ENCODE measurements at places on chromosomes 7 and 10.

- DNase-seq = no peak
Measured at GRCh38 chr7:120869700-120870099, 11.8 kb upstream of the TSPAN12 start.

- DNase-seq = no peak
Measured at GRCh38 chr10:31897506-31897905, 31.1 kb downstream of the ARHGAP12 start.

DNA sequence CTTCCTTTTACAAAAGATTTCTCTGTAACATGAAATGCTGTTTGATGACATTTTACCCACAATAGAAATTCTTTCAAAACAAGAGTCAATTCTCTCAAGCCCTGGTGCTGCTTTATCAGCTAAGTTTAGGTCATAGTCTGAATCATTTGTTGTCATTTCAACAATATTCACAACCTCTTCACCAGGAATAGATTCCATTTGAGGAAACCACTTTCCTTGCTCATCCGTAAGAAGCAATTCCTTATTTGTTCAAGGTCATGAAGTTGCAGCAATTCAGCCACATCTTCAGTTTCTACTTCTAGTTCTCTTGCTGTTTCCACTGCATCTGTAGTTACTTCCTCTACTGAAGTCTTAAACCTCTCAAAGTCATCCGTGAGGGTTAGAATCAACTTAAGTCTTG lies 315.3 kb downstream of the TYW1 start:
- no peak for DNase-seq

DNA sequence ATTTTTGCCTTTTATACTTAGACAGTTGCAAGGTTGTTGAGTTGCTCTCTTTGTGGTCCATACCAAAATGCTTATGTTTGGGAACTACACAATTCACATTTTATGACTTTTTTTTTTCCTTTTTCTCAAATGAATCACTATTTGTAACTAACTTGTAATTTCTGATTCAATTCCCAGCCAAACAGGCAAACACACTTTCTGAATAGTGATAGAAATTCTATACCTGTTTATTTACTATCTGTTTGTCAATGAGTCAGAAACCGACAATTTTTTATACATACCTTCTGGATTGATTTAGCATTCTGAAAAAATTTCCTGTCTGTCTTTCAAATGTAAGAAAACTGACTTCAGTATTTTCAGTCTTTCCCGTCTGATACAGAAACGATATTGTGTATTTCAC lies 69.1 kb downstream of the MBL2 start:
- DNase-seq = no peak

GRCh38 chr7:107564553-107565298 lies 955 bp downstream of the DUS4L start:
- DNase-seq = no peak

GRCh38 chr7:1696671-1697498 lies 26.8 kb downstream of the ELFN1 start:
- DNase-seq = no peak

DNA sequence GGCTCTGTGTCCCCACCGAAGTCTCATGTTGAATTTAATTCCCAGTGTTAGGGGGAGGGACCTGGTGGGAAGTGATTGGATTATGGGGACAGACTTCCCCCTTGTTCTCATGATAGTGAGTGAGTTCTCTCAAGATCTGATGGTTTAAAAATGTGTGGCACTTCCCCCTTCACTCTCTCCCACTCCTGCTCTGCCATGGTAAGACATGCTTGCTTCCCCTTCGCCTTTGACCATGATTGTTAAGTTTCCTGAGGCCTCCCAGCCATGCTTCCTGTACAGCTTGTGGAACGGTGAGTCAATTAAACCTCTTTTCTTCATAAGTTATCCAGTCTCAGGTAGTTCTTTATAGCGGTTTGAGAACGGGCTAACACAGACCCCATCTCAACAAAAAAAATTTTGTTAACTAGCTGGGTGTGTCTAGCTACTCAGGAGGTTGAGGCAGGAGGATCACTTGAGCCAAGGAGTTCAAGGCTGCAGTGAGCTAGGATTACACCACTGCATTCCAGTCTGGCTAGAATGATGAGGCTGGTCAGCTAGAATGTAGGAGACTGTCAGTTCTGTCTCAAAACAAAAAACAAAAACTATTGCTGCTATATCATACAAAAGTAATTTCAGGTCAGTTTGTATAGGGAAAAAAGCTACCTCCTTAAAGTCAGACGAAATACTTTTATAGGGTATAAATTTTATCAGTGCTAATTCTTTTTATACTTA lies 57.7 kb downstream of the ATAD1 start:
- DNase-seq = no peak

DNA sequence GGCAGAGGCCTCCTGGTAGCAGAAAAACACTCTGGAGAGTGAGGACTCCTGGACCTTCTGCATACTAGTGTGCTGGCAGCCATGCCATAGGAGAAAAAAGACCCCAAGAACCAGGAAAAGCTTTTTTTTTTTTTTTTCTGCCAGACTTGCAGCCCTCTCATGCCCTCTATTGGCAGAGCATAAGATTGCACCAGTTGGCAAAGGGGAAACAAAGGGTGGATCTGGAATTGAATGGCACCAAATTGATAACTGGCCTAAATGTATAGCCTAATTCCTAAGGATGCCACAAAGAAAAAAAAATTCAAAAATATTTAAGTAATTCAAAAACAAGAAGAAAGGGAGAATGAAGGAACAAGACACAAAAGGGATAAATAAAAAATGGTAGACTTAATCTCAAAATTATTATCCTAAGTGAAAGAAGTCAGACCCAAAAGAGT lies 112.5 kb upstream of the GHITM start:
- peak; percentile 10 for DNase-seq

DNA sequence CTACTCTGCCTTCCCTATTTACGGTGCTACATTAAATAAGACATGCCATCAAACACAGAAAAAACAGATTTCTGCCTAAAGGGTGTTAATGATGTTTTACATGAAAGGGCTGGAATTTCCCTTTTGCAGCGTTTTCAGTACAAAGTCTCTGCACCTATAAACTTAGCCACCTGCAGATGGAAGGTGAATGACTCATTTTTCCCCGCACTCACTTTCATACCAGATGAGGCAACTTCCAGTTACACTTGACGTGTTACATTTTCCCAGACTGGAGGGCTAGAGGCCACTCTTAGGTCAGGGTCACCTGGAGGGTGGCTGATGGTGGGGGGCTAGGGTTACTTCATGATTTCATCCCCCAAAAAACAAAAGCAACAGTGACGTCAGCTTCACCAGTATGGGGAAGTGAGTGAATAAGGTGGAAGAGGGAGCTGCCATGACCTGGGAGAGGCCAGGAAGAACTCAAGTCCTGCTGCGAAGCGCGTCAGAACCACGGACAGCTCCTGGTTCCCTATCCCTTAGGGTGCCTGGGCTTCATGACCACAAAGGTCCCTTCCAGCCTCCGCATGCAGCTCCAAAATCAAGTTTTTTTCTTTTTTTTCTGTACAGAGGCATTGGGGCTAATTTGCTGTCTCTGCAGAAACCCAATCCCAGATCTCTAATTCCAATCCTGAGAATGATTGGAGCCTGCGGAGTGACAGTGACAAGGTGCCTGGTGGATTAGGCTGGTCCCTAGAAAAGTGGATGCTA lies 94.0 kb downstream of the ADARB2 start:
- DNase-seq = no peak

DNA sequence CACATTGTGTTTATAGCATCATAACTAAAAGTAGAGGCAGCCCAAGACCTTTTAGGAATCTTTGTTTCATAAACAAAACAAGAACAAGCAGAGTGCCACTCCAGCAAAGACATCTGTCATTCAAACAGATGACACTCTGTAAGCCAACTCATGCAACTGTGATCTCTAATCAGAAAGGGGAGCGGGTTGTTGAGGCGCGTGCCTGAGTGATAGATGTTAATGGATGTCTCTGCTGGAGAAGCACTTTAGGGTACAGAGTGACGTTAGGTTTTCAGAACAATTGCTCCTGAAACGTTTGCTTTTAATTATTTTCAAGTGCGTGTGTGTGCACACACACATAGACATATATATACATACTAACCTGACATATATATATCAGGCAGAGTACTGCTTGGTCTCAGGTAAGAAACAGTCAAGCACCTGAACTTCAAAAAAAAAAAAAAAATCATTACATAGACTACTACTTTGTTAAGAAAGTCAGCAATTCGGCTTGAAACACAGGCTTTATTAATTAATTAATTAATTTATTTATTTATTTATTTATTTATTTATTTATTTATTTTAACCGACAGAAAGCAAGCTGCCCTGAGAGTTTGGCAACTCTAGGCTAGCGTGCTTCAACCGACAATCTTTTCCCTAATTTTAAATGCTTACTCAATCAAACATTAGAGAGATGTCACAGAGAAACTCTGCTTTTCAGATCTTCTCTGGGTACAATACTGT lies 109.1 kb downstream of the POU6F2 start:
- no peak for DNase-seq

DNA sequence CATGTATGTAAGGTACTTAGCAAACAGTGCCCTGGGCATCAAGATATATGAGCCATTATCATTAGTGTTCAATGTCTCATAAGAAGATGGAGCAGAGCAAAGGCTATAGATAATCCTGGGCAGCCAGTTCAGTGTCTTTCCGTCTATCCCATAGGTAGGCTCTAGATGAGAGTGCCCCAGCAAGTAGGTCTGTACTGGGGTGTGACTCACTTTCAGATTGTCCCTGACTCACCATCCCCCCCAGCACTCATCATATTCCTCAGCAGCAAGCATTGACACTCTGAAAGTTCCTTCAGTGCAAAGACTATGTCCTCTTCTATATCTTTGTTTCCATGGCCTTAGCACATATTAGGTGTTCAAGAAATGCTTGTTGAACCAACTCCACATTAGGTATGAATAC lies 20.0 kb upstream of the FAM204A start:
- DNase-seq = no peak

DNA sequence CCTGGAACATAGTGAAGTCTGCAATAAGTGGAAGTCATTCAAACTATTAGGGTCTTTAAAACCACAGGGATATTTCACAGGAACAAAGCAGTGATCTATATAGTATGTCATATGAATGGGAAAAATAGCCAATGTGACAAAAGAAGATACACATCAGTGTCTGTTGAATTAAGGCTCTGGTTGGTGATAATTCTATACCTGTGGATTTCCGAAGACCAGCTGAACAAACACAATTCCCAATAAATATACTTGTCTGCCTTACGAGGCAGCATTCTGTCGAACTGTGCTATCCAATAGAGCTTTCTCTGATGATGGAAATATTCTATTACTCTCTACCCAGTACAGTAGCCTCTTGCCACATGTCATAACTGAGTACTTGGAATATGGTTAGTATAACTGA lies 55.9 kb upstream of the CAV2 start:
- no peak for DNase-seq

Data from hematopoietic multipotent progenitor cell treated with erythropoietin and hydrocortisone succinate and interleukin-3 and kit ligand, for 17 days (in vitro differentiated cells).